Epithelial cell of proximal tubule (primary cell): ENCODE measurements at places on chromosomes 1 and 21.

DNA sequence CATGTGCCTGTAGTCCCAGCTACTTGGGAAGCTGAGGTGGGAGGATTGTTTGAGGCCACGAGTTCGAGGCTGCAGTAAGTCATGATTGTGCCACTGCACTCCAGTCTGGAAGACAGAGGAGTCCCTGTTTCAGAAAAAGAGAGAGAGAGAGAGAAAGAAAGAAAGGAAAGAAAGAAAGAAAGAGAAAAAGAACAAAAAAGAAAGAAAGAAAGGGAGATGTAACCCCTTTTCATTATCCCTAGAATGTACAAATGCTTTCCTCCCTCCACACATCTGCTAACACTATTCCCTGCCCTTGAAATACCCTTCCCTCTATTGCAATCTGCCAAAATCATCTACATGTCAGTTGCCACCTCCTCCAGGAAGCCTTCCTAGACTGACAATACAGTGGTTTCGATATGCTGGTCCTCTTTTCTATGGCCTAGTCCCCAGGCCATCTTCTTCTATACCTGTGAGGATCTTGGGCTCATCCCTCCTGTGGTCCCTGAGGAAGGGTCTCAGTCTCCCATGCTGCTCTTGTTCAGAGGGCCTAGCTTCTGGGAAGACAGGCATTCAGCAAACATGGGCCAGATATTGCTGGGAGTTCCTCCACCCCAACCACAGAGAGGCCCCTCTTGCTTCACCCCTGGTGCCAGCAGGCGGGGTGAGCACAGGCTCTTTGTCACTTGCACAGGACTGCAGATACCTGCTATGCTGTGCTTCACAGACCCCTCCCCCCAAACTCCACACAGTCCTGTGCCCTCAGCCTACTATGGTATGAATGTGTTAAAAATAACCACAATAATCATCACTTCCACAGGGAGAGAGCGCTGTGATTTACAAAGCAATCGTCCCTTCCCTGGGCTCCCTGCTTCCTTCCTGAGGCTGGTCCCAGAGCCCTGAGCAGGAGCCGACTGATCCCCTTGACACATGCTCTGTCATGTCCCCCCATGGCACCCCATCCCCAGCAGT, 14.1 kb downstream of the ADGRB2 start:
- DNase-seq, result no peak

GRCh38 chr1:2585318-2586092, 1.1 kb upstream of the PRXL2B start:
- no peak for DNase-seq

DNA sequence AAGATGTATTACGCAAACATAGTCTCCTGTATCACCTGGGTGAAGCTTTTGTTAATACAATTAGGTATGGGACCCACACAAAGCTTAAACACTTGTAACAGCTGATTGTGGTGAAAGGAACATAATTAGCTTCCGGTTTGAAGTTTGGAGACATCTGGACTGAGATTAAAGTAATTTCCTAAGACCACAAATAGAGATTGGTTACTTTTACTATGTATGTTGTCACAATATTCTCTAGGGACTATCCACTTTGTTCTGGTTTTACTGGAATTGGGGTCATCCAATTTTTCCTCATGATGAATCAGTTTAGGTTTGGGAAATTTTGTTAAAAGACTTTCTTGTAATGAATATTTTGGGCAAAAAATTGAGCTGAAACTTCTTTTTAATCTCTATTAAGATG, 71.8 kb upstream of the SAMSN1 start:
- DNase-seq, result no peak

GRCh38 chr1:38239258-38239835, 192.8 kb upstream of the POU3F1 start:
- no peak for DNase-seq

GRCh38 chr1:118183586-118183985, 1.4 kb downstream of the SPAG17 start:
- no peak for DNase-seq

- DNase-seq, result no peak
Measured at GRCh38 chr21:35801391-35801790, 258.9 kb downstream of the SETD4 start.

GRCh38 chr1:211172657-211173056, 38.7 kb upstream of the KCNH1 start:
- DNase-seq, result no peak

DNA sequence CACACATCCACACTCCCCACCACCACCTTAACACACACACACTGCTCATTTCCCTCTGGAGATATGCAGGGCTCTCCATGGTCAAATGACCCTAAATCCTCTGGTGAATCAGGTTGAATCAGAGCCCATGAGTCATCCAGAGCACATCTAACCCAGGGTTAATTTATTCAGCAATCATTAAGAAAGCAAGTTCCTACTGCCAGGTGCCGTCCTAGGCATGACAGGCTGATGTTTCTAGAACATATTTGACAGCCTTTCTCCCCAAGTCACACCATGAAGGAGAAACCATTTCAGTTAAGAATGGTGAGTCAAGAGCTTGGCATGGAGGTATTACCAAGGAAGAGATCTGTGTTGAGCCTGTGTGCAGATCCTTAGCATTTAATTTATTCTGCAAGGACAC, 194.3 kb upstream of the CAMK1G start:
- DNase-seq, result peak; percentile 99

GRCh38 chr1:157193702-157194391, 55.7 kb upstream of the ETV3 start:
- peak; percentile 6 for DNase-seq

- no peak for DNase-seq
Measured at GRCh38 chr1:164602480-164603093, 43.6 kb downstream of the PBX1 start.

DNA sequence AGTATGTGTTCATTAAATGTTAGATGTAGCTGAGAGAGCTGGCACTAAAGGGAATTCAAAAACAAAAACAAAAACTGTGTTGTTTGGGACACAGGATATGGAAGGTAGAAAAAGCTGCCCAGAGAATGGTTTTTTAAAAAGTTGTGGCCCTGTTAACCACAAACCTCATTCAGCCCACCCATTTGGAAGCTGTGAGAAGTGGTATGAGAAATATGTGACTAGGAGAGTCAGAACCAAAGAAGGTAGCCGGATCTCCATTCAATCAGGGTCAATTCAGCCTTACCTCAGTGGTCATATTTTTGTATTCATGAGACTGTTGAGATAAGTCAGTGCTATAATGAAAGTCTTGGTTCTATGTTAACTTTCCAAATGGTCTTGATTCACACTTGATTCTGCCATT, 29.8 kb upstream of the CACYBP start:
- DNase-seq, result no peak

DNA sequence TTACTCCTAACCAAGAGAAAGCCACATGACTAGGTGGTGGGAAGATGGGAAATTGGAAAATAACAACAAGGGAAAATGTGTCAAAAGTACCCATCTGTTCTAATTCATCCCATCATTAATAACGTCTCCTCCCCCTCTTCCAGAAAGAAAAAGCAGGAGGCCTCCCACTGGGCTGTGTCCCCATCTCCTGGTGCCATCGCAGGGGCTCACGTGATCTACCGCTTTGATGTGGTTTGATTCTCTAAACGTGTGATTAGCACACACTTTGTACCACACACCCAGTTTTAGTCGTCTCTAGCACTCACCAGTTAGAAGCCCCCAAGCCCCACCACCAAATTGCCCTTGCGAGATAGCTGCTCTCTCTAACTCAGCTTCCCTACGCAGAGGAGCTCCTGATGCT, 353.6 kb downstream of the RRAGC start:
- DNase-seq, result no peak

DNA sequence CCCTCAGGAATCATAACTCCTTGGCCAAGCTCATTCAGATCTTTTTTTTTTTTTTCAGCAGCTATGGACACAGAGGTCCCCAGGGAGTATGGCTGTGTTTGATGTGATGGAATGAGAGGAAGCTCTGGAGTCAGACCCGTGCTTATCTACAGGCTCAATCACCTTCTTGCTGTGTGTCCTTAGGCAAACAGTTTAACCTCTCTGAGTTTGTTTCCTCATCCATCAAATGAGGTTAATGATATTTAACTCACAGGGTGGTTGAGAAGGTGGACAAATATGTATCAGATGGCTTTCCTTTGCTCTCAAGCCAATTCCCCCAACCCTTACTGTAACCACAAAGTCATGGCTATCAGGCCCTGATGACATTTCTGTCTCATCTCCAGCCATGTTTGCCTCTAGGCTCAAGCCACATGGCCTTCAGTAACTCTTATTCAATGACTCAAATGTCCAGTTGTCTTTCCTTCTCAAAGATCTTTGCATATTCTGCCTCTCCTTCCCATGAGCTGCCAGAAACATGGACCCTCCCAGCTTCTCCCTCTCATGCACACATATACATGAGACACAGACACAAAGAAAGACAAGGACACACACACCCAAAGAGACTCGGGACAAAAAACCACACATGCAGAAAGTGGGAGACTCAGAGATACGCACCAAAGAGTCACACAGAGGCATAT, 303.5 kb upstream of the KAZN start:
- DNase-seq, result no peak

GRCh38 chr1:225451340-225451739, 23.5 kb upstream of the LBR start:
- no peak for DNase-seq

GRCh38 chr1:234907940-234908405, 220.7 kb downstream of the TOMM20 start:
- DNase-seq, result peak; percentile 75

DNA sequence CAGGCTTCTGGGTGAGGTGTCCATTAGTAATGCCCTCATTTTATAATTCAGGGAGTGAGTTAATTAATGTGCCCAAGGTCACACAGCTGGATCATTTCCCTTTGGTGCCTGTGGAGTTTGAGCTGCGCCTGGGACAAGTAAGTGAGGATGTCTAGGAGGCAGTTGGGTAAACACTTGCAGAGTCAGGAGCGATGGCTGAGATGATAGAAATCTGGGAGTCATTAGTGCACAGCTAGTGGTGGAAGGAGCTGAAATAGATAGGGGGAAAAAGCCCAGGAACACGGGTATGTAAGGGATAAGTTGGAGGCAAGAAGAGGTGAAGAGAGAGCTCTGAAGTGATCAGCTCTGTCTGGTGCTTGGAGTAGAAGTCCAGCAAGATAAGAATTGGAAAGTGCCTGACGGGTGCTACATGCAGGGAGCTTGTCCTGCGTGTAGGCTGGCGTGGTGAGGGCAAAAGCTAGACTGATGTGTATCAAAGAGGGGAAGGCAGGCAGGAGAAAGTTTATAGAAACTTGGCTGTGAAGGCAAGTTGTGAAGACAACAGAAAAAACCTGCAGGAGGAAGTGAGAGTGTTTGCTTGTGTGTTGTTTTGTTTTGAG, 1.7 kb upstream of the SCAF4 start:
- DNase-seq, result no peak

GRCh38 chr1:205837382-205837970, 12.5 kb downstream of the PM20D1 start:
- no peak for DNase-seq

DNA sequence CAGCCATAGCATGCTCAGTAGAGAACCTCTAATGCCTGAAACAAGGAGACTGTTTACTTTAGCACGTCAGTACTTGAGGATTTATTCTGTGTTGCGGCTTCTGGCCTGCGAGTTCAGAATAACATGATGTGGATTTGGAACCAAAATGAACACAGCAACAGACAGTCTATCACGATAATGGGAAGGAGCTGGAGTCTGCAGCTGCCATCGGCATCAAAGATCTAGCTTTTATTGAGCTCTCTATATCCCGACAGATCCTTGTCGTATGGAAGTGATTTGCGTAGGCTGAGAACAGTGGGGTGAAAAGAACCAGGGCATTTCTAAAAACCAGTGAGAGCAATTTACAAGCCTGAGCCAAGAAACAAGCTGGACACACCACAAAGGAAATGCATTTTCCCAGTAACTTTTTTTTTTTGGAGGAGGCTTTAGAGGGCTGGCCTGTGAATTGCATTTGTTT, 294.2 kb downstream of the KIF26B start:
- DNase-seq, result no peak

DNA sequence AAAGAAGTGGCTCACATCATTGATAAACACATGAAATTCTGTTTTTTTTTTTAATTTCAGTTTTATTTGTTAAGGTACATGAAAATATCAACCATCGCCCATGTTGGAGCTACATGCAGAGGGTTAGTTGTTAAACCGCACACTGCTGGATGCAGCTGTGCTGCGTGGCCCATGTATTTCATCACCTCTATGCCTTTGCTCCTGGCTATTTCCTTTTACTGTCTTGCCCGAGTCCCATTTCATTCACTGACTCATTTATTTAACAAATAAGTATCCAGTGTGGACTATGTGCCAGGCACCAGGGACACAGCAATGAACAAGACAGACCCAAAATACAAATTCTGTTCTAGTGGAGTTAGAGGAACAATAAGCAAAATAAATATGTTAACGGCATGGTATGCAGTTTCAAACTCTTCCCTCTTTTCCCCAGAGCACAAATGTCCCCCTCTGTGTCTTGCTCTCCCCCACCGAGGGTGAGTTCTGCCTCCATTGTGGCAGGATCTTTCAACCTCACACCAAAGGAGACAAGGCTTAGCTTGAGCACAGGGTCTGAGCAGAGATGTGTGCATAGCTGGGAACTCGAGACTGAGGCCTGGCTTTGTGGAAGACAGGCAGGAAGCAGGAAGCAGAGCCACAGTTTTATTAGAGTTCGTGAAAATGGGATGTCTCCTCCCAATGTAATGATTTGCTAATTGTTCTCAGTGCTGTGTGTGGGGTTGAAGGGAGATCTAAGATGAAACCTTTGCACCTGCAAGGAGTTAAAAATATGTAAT, 44.6 kb downstream of the MAN1C1 start:
- no peak for DNase-seq

DNA sequence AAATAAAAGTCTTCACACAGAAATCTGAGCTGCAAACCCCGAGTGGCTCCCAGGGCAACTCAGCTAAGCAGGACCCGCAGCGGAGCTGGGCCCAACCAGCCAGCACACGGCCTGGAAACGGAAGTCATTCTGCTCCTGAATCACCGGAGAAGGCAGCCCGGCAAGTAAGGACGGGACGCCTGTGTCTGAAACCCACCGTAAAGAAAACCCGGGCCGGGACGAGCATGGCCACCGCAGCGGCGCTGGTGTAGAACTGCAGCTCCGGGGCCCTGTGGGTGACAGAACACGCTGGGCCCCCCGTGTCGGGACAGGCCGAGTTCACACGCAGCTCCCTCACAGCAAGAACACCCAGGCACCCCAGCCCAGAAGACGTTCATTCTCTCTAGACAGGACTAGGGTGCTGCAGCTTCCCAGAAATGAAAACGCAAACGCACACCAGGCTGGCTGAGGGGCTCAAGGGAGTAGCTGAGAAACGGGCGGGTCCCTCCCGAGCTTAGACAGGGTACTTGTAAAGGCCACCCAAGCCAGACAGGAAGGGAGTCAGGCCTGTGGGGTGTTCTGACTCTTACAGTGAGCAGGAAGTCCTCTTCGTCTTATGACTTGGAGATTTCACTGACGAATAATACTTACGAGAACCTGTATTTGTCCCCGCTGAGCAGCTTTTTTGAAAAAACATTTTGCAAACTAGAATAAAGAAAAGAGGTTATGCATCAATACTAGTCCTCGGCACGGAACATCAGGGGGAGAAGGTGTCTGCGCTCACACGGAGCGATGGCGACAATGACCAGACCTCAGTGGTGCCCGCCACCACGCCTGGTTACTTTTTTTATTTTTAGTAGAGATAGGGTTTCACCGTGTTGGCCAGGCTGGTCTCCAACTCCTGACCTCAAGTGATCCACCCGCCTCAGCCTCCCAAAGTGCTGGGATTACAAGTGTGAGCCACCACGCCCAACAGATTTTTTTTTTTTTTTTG, 10.9 kb upstream of the CDK11B start:
- DNase-seq, result no peak
